Lower lobe of right lung (tissue), 2 donors: ENCODE measurements at places on chromosomes 4 and X.
A peak's percentile ranks its signal among the peaks of the same experiment; 100 is the strongest.

- no peak for DNase-seq
These were observed 174.4 kb upstream of the BCOR start for GRCh38 chrX:40272141-40272540.

DNA sequence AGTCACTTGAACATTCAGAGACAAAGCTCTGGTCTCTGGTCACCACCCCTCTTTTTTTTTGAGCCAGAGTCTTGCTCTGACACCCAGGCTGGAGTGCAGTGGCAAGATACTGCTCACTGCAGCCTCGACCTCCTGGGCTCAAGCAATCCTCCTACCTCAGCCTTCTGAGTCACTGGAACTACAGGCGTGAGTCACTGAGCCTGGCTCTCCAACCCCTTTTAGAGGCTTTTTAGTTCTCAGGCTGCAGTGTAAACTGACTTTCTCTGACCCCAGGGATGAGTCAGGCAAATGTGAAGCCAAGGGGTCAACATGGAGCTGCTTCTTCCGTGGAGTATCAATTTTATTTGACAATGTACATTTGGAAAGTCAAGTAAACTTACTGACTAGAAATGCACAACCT lies 229.2 kb downstream of the PTTG2 start:
- no peak for DNase-seq

- no peak for DNase-seq
These were observed 112.6 kb downstream of the TMA16 start for GRCh38 chr4:163606896-163607691.

DNA sequence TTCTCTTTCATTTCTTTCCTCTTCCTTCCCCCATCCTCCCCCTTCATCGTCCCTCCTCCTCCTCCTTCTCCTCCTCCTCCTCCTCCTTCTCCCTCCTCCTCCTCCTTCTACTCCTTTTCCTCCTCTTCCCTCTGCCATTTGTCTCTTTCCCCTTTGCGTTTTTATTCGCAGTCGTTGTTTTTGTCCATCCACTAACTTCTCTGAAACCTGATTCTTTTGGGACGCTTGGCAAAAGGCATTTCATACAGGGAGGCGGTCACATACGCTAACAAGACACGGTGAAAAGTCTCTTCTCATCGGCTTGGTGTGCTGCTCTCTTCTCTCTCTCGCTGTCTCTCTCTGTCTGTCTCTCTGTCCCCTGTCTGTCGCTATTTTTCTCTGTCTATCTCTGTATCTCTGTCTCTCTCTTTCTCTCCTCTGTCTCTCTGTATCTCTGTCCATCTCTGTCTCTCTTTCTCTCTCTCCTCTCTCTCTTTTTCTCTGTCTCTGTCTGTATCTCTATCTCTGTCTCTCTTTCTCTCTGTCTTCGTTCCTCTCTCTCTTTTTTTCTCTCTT lies 5.4 kb upstream of the SHOX start:
- DNase-seq = no peak

DNA sequence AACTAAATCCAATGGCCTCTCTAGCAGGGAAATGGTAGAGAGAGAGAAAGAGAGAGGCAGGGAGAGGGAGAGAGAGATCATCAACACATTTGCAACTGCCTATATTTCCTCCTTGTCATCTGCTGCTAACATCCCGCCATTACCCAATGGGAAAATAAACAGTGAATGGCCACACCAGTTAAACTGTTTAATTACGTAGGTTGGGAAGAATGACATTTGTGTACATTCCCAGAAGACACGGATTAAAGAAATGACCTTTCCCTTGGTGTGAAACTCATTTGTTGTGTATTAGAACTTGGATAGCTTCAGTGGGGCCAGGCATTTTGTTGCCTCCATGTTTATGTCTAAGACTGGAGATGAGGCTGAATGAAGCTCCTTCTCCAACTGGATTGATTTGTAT lies 95.8 kb upstream of the GPC4 start:
- DNase-seq = no peak

DNA sequence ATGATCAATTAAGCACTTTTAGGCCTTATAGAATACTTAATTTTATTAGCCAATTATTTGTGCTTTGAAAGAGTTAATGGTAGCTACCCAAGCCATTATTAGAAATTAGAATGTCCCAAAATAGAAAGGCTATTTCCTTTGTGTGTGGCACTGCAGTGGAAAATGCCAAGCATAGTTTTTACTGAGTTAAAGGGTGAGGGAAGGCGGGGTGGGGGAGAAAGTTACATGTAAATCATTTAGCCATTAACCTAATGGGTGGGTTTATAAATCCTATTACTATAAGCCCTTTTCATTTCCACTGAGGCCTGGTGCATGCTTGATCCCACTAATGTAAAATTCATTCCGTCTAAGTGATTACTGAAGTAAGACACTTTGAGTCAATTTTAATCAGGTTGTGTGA lies 105.8 kb downstream of the POLA1 start:
- DNase-seq = no peak

GRCh38 chr4:47855350-47855749 lies 17.5 kb upstream of the CORIN start:
- DNase-seq = no peak

DNA sequence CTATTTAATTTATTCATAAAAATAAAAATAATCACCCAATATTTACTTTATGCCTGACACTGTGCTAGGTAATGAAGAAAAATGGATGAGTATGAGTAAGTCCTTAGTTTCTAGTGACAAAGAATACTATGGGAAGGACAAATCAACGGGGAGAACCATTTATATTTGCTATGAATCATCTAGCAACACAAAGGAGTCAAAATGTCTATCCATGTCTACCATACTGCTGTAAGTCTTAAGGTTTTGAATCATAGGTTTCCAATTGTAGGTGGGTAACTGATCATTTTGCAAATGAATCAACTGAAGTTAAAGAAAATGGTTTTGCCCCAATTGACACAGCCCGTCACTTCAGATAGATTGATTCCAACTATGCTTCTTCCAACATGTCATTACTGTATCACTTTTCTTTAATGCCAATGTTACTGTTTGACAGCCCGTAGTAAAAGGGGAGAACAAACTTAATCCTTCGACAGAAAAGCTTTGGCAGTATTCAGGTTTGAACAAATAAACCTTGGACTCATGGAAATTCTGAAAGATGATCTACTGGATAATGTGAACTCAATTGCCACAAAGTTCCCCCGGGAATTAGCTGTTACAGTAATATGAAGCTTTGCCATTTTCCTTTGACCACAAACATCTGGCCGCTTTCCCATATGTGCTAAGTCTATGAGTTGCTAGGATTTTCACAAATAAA lies 3.2 kb downstream of the TDO2 start:
- no peak for DNase-seq

DNA sequence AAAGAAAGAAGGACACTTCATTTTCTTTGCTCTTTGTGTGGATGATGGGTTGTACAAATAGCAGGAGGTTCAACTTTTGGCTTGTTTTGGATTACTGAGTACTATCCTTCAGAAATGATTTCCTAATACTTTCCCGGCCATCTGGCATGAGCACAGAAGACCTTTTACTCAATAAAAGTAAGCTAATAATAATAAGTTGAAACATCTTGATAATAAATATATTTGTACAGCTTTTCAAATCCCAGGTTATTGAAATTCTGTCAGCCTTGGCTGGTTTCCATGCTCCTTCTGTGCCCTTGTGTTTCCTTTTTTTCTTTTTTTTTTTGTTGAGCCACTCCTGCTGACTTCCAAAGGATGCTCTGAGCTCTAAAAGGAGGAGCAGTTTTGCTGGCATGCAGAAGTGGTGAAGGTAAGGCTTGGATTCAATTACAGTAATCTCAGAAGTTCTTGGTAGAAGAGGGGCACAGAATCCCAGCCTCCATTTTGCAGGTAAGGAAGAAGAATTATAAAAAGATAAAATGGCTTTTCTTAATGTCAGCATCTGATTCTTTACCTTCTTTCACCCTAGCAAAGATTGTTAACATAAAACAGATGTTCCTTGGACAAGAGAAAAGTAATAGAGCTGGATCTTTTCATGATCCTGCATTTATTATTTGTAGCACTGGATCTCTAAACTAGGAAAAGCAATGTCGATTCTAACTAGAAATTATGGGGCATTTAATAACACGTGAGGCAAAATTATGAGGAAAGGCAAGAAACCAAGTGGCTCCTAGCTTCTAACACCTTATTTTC lies 31.9 kb downstream of the REPS2 start:
- DNase-seq = no peak

DNA sequence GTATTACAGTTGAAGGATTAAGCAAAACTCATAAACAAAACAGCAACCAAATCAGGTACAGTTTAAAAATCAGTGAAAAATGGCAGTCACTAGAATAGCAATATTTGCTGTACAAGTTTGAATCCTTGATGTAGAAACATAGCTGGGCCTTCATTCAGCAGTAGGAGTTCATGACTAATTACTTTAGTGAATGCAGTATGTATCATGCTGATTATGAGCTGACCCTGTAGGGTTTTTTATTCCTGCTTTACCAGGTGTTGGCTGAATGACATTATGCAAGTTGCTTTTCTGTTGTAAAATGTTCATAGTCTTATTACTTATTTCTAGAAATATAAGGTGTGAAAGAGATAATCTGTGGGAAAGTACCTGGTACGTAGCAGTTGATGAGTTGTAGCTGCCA lies 179.6 kb downstream of the CCSER1 start:
- DNase-seq = no peak

GRCh38 chr4:151304755-151305154 lies 20.6 kb downstream of the SH3D19 start:
- DNase-seq = no peak

GRCh38 chrX:36867143-36867542 lies 141.0 kb upstream of the FAM47C start:
- DNase-seq = no peak

DNA sequence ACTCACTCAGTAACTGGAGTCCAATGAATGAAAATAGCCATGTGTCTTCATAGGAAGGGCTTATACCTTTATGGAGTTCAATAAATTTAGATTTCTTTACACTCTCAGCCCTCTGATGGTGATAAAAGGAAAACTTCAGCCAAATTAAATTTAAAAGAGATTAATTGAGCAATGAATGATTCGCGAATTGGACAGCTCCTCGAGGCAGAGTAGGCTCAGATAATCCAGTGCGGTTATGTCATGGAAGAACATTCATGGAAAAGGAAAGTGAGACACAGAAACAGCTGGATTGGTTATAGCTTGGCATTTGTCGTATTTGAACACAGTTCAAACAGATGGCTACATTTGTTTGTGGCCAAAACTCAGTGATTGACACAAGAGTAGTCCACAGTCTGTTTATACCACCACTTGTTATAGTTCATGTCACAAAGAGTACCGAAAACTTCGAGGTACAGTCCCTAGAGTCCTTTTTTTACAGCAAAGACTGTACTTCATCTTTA lies 54.6 kb upstream of the TACR3 start:
- DNase-seq = no peak

DNA sequence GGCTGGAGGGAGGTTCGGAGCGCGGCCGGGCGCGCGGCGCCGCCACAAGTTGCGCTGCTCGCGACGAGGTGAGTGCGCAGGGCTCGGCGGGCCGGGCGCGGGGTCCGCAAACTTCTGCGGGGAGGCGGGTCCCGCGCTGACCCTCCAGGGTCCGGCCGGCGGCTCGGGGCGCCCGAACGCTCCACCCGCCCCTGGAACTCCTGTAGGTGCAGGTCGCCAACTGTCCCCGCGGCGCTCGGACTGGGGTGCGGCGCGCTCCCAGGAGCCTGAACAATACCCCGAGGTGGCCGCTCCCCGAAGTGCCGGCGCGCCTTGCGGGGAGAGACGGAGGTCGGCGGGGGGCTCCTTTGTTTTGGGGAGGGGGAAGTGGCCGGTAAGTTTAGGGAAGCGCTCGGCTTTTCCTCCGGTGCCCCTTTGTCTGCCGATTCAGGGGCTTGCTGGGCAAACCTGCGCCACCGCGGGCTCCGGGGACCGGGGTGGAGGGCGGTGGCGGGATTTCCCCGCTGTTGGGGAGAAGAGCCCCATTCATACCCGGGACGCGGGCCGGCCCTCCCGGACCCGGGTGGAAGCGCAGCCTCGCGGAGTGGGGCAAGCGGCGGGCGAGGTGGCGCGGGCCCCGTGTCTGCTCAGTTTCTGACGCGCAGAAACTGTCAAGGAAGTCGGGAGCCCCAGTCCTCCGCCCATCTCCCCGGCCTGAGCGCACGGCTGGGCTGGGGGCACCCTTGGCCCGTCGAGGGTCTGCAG lies 694 bp downstream of the TBL1X start:
- peak; percentile 51 for DNase-seq

DNA sequence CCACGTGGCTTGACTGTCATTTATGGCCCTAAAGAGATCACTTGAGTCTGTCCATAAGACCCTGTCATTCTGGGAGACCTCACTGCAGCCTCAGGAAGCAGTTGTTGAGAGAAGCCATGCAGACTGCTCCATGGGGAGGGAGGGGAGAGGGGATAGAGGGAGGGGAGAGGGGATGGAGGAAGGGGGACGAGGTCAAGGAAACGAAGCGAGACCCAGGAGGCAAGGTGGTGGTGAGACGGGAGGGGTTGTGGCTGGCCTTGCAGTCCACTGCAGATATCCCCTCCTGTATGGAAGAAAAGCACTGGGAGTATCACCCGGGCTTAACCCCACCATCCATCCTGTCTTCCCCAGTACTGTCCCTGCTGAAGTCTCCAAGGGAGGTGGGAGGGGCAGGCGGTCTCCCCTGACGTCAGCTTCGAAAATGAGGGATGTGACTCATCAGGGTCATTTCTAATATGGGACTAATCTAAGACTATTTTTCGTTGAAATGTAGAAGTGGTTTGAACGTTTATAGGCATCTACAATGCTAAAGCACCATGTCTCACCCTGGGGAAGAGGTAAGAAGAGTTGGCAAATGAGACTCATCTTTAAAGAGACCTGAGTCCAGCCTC lies 5.6 kb downstream of the TMEM255A start:
- DNase-seq = no peak

DNA sequence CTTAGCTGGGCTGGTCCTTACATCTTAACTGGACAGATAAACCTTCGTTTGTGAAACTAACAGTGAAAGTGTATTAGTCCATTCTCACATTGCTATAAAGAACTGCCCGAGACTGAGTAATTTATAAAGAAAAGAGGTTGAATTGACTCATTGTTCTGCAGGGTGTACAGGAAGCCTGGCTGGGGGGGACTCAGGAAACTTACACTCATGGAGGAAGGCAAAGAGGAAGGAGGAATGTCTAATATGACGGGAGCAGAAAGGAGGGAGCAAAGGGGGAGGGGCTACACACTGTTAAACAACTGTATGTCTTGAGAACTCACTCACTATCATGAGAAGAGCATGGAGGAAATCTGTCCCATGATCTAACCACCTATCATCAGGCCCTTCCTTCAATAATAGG lies 1566.5 kb upstream of the PCDH7 start:
- DNase-seq = no peak

- no peak for DNase-seq
These were observed 44.4 kb downstream of the POLR2B start for GRCh38 chr4:57023104-57023503.

GRCh38 chrX:77422891-77423648 lies 24.1 kb upstream of the FGF16 start:
- DNase-seq = no peak

- peak; percentile 54 for DNase-seq
These were observed 31.6 kb upstream of the IRAK1 start for GRCh38 chrX:154051201-154051810.

GRCh38 chr4:186132577-186133242 lies 28.2 kb downstream of the FAM149A start:
- DNase-seq = no peak

DNA sequence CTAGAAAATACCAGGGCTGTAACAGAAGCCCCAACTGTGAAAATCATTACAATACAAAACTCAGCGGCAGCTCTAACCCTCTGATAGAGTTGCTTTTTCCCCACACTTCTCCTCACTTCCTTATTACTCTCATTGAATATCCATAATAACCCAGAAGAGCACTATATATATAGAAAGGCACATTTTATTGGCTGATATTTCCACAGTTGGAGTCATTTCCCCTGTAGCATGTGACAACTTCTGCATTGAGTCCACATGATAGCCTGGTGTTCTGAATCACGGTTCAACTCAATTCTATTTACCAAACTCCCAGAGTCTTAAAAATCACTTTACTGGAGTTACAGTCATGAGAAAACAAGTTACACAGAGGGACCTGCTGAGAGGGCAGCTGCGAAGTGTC lies 46.6 kb upstream of the NWD2 start:
- DNase-seq = no peak
